ENCODE measurements at places on chromosomes 3 and 15.

DNA sequence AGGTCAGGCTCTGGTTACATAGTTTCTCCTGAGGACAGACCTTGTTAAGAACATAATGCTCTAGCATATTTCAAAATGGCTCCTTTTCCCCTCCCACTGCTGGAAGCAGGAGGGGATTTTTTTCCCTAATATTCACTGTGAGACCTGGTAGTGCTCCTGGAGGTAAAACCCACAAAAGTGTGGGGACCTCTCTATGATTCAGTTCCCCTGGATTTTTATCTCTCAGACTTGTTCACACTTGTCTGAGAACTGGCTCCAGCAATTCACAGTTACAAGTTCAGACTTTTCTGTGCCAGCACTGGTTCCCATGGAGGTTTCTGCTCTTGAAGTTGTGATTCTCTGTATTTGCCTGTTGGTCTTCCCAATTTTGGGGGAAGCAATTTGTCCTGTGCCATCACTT lies 36.3 kb upstream of the PCOLCE2 start:
- no peak for DNase-seq

GRCh38 chr15:87549860-87550259 lies 706.7 kb downstream of the NTRK3 start:
- no peak for DNase-seq

- DNase-seq: no peak
These were observed 75.6 kb upstream of the POU1F1 start for GRCh38 chr3:87351937-87352336.

GRCh38 chr15:92579931-92580470 lies 75.6 kb downstream of the FAM174B start:
- DNase-seq: no peak

GRCh38 chr3:5726621-5727020 lies 539.1 kb downstream of the EDEM1 start:
- DNase-seq: no peak

- DNase-seq: no peak
These were observed 5.1 kb upstream of the CERS3 start for GRCh38 chr15:100533886-100534285.

DNA sequence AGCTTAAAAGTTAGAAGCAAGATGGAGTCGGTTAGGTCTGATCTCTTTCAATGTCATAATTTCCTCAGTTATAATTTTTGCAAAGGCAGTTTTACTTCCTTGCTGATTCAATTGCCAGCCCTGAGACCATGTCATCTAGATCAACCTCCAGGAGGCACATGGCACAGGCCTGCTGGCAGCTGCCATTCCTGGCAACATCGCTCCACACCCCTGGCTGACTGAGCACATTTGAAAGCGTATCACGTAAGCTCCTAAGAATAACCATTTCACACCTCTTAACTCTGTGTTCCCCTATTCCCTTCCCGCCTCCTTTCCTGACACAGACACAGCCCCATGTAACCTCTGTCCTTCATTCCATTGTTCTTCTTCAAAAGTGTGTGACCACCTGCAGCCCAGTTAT lies 313.9 kb upstream of the CTNNB1 start:
- no peak for DNase-seq

GRCh38 chr15:41401904-41402267 lies 410 bp downstream of the NDUFAF1 start:
- DNase-seq: no peak

GRCh38 chr15:75347222-75348033 lies 589 bp downstream of the NEIL1 start:
- no peak for DNase-seq

Measured in urinary bladder (tissue), 4 donors.